ENCODE measurements at places on chromosomes 1 and 21.

DNA sequence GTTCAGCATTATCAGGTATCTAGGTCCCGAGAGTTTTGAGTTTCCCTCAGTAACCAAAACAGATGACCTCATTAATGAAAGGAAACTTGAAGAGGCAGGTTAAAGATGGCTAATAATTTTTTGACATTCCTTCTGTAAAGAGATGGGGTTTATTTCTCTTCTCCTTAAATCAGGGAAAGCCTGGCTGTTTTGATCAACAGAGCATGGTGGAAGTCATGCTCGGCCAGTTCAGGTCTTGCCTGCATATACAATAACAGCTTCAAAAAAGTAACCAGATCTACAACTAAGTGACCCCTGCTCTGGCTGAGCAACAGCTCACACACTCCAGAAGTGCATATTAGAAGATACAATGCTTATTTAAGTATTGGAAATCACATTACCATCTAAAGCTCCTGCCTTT, 36.6 kb upstream of the POU2F1 start:
- no peak for DNase-seq

DNA sequence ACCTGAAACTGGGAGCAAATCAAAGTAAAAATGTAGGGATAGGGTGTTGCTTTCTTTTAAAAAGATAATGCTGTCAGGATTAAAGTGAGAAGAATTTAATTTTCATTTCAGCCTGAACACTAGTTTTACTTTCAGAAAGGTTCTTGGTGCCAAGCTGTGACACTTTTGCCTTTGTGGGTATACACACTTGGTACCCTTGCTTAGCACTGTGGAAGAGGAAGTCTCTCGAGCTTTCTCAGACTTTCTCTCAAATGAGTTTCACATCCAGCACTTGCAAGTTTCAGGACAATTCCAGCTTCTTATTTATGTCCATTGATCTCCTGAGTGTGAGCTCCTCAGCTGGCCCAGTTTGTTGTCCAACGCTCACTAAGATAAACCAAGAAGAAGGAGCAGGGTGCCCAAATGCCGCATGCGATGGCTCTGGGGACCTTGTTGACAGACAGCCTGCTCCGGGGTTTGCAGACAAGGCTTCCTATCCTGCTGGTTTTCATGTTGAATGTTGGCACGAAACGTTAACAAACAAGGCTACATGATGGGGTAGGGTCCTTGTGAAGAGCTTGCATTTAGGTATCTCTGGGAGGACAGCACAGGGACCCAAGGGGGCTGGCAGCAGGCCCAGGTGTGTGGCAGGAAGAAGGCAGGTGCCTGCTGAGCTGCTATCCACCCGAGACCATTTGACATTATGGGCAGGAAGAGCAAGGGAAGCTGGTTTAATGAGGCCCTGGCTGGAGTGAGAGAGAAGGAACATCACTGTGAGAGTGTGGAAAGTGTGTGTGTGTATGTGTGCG, 79.7 kb downstream of the POFUT2 start:
- DNase-seq = no peak

GRCh38 chr1:38783640-38784229, 75.8 kb downstream of the RRAGC start:
- no peak for DNase-seq

DNA sequence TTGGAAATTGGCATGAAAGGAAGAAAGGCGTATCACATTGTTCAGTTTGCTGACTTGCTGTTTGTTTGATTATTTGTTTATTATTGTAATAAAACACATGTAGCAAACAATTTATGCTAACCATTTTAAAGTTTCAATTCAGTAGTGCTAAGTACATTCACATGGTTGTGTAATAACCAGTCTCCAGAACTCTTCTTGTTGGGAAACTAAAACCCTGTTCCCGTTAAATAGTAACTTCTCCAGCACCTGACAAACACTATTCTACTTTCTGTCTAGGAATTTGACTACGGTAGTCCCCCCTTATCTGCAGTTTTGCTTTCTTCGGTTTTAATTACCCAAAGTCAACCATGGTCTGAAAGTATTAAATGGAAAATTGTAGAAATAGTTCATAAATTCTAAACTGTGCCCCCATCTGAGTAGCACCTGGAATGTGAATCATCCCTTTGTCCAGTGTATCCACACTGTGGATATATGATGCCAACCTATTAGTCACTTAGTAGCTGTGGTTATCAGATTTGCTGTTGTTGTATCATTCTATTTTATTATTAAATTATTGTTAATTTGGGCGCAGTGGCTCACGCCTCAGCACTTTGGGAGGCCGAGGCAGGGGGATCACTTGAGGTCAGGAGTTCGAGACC, 5.5 kb downstream of the MORC3 start:
- DNase-seq = no peak

- no peak for DNase-seq
Observed at GRCh38 chr1:46817814-46818213, 19.0 kb downstream of the CYP4B1 start.

- DNase-seq = no peak
Observed at GRCh38 chr1:17795081-17795809, 40.1 kb downstream of the ACTL8 start.

GRCh38 chr1:201539561-201540431, 869 bp downstream of the NAV1 start:
- DNase-seq = no peak

DNA sequence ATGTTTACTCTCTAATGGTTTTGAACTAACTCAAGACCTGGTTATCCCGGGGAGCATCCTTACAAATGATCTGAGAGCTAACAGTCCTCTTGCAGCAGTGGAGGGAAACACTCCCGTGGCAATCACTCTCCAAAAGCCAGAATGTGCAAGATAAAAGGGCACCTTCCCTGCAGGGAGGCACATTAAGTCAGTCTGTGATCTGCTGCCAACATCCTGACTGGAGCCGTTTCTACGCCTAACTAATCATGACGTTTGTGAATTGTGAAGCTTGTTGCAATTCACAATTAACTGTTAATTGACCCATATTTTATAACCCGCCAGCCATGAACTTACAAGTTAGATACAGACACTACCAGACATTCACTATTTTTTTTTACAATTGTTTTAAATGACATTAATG, 52.1 kb upstream of the LGALS8 start:
- no peak for DNase-seq

DNA sequence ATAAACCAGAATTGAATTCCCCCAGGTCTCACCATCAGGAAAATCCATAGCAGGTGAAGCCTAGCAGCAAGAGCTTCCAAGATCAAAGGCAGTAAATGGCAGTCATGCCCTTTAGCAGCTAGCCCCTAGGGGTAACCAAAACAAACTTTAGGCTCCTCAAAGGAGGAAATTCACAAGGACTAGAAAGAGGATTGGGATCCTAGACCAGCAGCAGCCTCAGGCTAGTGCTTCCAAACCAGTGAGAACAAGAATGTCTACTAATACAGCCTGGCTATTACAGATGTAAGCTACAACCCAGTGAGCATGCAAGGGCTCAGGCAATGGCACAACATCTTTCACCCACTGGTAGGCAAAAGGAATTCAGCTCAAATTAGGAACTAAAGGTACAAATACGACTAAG, 11.1 kb upstream of the RIMKLA start:
- DNase-seq = no peak

- DNase-seq = no peak
Observed at GRCh38 chr21:39630827-39631226, 18.1 kb downstream of the B3GALT5 start.
